ENCODE measurements at places on chromosomes 3 and 15.

- DNase-seq, result peak; percentile 13
Measured at GRCh38 chr3:147407114-147407497, 763 bp upstream of the ZIC4 start.

DNA sequence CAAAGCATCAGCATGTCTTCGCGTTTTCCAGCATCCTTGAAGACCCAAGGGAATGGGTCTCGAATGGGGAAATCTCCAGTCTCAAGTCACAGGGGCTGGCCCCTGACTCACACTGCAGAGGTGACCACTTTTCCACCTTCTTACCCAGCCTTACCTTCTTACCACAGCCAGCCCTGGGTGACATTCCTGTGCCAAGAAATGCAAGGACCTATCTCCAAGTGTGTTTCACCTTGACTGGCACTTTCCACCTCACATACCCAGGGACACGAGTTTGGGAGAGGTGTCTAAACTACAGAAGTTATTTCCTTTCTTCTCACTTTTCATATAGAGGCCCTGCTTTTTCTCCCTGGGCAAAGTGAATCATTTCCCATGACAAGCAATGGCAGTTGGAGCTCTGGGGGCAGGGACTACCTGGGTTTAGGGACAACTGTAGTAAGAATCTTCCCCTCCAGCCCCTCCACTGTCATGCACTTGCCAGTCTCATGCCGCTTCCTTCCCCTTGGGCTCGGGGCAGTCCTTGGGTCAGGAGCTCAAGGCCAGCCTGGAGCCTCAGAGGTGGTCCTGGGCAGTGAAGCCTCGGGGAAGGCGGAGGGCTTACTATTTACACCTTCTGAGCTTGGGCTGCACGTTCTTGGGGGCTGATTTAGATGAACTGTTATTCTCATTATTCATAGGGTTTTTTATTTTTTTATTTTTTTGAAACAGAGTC lies 16.8 kb downstream of the PAQR5 start:
- no peak for DNase-seq

DNA sequence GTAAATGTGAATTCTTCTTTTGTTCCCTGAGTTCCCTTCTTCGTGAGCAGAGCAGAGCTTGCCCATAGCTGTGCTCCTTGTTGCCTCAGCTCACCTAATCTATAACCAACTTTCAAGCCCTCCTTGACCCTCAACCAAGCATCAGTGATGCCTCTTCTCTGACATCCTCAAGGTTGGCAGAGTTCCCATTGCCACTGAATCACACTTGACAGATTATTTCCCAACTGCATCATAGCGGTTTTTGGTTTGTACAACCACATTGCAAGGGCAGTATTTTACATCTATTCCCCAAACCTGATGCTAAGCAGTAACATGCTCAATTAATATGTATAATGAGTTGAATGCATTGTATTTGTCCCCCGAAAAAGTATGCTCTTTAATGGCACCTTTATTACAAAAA lies 133.0 kb upstream of the SNTN start:
- no peak for DNase-seq

- peak; percentile 79 for DNase-seq
Measured at GRCh38 chr3:156150434-156151066, 30.2 kb downstream of the KCNAB1 start.

DNA sequence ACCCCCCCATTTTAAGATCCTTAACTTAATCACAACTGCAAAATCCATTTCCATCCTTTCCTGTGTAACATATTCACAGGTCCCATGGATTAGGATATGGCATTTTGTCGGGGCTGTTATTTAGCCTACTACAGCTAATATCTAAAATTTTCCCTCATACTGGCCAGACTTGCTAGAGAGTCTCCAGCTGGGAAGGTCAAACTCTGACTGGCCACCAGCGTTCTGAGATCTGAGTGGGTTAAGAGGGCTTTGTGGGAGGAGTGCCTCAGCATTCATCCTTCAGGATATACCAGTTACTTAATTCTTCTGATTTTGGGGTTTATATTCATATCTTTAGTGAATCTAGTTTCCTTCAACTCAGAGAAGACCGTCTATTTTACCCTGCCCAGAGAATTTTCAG lies 17.7 kb downstream of the TM4SF18 start:
- DNase-seq, result no peak

GRCh38 chr3:38916706-38917105 lies 100.7 kb upstream of the SCN10A start:
- no peak for DNase-seq

- DNase-seq, result no peak
Measured at GRCh38 chr3:54720604-54721003, 207.3 kb downstream of the LRTM1 start.

DNA sequence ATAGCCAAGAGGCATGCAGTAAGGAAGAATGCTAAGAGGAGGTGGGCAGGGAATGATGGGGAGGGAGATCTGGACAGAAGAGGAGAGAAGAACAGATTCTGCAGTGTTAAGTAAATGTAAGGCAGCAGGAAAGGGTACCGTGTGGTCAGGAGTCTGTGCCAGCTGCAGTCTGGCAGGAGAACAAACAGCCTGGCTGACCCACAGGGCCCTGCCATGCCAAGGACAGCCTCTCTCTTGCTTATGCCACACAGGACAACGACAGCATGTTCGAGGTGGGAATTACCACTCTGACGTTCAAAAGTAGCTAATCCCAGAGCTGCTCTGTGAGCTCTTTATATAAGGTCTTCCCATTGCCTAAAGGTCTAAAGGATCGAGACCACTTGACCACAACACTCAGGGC lies 31.3 kb downstream of the DAPK2 start:
- no peak for DNase-seq

DNA sequence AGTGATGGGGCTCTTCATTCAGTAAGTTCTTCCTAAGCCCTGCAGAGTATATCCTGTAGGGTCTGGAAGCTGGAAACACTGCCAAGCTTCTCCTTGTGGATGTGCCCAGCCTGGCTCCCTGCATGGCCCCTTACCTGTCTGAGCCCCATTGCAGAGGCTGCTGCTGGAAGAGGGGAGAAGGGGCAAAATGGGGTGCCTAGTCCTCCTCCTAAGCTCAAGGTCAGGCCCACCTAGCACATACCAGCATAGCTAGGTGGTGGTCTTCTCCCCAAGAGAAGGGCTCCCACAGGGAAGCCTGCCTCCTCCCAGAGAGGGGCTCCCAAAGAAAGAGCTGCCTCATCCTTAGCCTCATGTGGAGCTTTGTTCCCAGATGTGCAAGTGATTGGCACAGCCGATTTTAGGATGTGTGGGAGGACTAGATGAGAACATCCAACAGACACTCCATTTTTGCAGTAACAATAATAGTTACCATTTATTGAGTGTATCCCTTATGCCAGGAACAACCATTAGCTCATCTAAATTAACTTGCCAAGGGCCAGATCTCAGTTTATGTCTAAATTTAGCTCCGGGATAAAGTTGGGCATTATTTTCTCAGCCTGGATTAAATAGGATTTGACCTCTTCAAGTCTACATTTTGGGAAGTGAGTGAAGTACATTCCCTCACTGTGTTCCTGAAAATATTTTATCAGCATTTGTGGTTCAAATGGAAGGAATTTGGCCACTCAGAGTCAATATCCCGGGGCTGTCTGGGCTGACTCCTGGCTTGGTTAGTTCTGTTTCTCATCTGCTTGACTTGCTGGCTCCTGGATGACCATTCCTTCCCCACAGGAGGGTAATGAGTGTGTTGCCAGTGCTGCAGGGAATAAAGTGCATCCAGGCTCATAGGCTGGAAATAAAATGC lies 291.1 kb upstream of the ROPN1 start:
- no peak for DNase-seq

GRCh38 chr3:131922356-131922755 lies 112.5 kb downstream of the CPNE4 start:
- DNase-seq, result no peak

DNA sequence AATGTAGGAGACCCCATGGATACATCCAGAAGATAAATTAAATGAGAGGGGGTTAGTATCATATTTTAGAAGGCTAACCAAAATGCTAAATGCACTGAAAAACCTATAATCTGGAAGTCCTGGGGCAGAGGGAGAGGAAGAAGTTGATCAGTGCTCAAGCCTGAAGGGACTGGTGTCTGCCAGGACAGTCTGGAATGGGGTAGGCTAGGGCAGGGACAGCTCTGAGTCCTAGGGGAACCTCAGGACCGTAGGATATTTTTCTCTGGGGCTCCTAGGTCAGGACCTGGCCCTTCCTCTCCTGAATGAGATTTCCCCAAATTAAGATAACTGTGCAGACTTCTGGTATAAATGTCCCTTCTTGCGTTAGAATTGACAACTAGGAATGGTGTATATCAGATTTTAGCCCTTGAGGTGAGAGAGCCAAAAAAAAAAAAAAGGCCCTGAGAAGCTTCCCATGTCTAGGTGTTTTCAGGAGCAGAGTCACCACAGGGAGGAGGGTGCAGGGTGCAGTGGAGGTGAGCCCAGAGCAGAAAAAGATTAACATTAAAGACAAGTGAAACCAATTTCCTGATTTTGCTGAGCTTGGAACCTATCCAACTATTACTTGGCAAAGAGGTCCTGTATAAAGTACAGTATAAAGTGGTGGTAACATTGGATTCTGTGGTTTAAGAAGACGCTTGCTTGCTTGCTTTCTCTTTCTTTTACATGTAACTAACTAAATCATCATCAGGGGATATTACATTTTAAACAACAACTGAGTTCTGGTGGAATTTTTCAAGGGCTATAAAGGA lies 63.5 kb downstream of the HACD2 start:
- no peak for DNase-seq

DNA sequence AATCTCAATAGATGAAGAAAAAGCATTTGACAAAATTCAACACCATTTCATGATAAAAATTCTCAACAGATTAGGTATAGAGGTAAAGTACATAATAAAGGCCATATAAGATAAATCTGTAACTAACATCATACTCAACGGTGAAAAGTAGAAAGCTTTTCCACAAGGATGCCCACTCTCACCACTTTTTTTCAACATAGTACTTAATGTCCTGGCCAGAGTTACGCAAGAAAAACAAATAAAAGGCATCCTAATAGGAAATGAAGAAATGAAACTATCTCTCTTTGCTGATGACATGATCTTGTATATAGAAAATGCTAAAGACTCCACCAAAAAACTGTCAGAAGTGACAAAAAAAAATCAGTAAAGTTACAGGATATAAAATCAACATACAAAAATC lies 33.0 kb downstream of the THBS1 start:
- no peak for DNase-seq

DNA sequence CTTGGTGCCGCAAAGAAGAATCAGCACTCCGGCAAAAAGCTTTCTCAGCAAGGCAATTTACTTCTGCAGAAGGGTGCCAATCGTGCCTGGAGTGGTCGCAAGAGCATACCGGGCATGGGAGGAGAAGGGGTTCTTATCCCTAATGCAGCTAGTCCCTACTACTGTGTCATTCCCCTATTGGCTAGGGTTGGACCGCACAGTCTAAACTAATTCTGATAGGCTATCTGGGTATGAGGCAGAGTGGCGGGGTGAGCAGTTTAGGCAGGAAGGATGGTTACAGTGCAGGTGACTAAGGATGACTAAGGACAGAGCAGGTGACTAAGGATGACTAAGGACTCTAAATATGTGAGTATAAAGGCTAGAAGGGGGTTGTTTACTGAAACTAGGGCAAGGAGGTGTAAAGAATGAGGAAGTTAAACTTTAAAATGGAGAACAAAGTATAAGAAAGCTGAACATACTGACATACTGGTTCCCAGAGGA lies 52.9 kb downstream of the PGBD4 start:
- no peak for DNase-seq

DNA sequence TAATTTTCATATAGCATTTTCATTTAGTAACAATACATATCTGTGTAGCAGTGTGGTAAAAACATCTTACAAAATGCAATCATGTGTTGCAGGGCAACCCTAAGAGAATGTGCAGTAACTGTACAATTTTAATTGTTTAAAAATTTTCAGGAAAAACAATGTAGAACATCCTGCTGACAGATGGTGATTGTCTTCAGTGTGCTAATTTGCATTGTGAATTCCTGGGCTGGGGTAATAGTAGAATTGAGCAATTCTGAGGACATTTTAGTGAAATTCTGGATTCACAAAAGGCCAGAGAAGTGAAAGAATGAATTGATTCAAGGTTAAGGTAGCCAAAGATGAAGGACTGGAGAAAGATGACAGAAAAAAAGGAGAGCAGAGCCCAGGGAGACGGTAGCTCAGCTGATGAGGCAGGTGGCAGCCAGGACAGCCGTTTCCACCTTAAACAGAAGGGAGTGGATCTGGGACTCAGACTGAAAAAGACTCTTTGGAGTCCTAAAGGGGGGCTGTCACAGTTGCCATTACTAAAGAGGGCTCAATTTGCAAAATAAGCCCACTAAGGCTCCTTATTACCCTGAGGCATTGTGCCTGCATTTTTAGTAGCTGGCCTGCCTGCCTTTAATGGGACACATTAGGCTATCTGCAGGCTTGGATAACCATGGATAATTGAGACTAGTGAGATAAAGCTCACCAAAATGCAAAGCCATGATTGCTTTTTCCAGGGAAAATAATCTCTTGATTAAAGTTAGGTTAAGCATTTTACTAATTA lies 8.6 kb downstream of the MAP3K13 start:
- DNase-seq, result no peak

DNA sequence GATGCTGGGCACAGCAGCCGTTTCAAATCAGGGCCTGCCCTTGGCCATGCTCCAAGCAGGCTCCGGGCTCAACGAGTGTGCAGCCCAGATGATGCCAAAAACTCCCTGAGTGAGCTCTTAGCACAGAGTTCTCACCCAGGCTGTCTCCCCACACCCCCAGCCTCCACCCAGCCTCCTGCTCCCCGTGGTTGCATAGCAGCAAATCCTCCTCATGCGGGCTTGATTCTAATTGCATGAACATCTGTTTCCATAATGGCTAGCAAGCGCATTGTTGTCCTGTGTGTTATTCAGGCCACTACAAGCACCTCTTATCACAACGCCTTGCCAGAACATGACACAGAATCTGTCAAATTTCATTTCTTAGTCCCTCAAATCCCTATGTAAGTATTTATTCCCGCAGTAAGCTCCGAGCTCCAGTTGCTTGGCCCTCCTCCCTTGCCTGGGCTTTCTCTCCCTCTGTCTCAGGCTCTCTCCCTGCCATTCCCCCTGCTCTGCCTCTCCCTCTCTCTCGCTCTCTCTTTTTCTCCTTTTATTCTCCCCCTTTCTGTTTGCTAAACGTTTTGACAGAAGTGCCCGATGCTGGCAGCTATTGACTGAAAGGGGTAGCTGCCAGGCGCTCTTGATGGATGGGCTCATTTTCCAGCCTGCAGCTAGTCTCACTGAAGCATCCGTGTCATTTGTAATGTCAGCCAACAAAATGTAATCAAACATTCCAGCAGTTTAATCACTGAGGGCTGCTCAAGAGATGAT lies 306.5 kb downstream of the IL20RB start:
- DNase-seq, result no peak

GRCh38 chr3:185335799-185336198 lies 27.1 kb upstream of the MAP3K13 start:
- no peak for DNase-seq

DNA sequence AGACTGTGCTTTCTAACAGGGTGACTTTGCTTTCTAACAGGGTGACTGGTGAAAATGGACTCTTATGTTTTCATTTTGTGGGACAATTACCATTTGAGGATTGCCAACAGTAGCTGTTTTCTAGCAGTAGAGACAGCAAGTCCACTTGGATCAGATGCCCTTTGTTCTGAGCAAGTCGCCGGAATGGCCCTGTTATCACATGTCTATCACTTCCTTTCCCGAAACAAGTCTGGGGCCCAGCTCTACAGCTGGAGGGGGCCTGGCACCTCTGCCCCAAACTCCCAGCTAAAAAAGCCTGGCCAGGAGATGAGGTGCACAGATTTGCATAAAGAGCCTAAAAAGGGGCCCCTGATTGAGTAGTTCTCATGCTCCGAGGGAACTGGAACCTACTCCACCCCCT lies 44.6 kb downstream of the THBS1 start:
- no peak for DNase-seq
